Omental fat pad (tissue), 4 donors: ENCODE measurements at places on chromosomes 6 and 20.
A peak's percentile ranks its signal among the peaks of the same experiment; 100 is the strongest.

- peak; percentile 71 for DNase-seq
Measured at GRCh38 chr6:110039364-110039980, 61.4 kb downstream of the GPR6 start.

- DNase-seq = no peak
Measured at GRCh38 chr6:148523048-148523447, 180.4 kb downstream of the SASH1 start.

- DNase-seq = no peak
Measured at GRCh38 chr6:137676888-137677287, 182.7 kb upstream of the OLIG3 start.

GRCh38 chr6:89585154-89585553 is 53.4 kb downstream of the LYRM2 start:
- no peak for DNase-seq

DNA sequence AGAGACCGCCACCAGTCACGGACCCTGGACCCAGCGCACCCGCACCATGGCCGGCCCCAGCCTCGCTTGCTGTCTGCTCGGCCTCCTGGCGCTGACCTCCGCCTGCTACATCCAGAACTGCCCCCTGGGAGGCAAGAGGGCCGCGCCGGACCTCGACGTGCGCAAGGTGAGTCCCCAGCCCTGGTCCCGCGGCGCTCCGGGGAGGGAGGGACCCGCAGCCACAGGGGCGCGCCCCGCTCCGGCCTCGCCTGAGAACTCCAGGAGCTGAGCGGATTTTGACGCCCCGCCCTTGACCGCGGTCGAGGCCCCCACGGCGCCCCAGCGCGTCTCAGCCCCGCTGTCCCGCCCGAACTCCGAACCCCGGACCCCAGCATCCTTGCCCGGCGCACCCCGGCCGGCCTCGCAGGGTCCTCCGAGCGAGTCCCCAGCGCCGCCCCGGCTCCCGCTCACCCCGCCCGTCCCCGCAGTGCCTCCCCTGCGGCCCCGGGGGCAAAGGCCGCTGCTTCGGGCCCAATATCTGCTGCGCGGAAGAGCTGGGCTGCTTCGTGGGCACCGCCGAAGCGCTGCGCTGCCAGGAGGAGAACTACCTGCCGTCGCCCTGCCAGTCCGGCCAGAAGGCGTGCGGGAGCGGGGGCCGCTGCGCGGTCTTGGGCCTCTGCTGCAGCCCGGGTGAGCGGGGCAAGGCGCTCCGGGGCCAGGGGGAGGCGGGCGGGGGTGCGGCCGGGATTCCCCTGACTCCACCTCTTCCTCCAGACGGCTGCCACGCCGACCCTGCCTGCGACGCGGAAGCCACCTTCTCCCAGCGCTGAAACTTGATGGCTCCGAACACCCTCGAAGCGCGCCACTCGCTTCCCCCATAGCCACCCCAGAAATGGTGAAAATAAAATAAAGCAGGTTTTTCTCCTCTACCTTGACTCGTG is at the start of gene OXT:
TSS of gene OXT (plus strand) at position 11 of the 920 bp plus-strand sequence. CDS start at position 47, 36 bp downstream.
- DNase-seq = no peak

DNA sequence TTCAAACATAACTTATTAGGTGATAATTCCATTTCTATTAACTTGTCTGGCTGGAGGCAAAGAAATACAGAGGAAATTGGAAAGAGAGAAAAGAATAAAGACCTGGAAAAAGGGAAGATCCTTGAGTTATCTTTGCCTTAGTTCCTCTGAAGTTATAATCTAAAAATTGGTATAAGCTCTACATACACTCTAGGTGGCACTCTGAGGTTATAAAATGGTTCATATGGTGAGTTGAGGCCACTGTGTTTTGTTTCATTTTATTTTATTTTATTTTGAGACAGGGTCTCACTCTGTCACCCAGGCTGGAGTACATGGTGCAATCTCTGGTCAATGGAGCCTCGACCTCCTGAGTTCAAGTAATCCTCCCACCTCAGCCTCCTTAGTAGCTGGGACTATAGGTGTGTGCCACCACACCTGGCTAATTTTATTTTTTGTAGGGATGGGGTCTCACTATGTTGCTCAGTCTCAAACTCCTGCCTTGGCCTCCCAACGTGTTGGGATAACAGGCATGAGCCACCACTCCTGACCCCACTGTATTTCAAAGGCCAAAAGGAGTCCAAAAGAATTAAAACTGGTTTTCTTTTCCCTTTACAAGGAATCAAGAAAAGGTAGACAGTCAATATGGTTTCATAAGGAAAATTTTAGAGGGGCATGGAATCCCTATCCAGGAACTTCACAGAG is 19.4 kb downstream of the GPX6 start:
- DNase-seq = no peak

DNA sequence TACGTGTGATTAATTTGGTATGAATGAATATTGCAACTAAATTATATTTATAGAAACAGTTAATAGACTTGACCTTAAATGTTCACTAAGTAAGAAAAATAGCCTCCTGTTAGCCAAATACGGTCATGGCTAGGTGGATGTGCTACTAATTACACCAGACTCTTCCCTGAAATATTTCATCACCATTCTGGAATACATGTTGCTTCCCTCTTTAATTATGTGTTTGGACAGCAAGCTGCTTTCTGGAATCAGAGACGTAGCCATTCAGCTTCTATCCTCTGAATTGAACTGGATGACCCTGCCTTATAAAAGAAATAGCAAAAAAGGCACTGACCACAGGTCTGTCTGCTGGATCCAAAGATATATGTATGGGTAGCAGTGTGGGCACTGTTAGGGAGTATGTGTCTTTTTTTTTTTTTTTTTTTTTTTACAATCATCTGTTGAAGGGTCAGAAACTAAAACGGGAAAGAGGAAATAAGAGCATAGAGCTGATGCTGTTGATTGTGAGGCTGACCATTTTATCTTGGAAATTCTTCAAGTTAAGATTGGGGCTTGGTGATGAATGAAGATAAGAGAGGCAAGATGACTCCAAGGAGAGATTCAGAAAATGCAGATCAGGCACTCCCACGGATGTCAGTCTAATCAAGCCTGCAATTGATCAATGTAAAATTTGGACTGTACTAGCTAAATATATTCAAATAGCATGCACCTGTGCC is 283.2 kb upstream of the HSF2 start:
- DNase-seq = no peak

GRCh38 chr6:90190752-90191395 is 105.8 kb downstream of the BACH2 start:
- no peak for DNase-seq

- no peak for DNase-seq
Measured at GRCh38 chr20:5923493-5923892, 26.8 kb downstream of the TRMT6 start.

DNA sequence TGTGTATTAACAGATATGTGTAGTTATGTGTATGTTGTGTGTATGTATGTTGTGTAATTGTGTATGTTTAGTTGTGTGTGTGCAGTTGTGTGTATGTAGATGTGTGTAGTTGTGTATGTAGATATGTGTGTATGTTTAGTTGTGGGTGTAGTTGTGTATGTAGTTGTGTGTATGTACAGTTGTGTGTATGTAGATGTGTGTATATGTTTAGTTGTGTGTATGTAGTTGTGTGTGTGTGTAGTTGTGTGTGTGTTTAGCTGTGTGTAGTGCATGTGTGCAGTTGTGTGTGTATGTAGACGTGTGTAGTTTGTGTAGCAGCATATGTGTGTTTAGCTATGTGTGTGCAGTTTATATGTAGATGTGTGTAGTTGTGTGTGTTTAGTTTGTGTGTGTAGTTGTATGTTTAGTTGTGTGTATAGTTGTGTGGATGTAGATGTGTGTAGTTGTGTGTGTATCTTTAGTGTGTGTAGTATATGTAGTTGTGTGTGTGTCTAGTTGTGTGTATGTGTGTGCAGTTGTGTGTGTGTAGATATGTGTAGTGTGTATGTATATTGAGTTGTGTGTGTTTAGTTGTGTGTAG is 16.3 kb downstream of the SIRT5 start:
- no peak for DNase-seq

GRCh38 chr20:62516338-62516737 is 40.5 kb upstream of the GATA5 start:
- DNase-seq = no peak

GRCh38 chr6:167907837-167908681 is 81.3 kb downstream of the AFDN start:
- DNase-seq = no peak

DNA sequence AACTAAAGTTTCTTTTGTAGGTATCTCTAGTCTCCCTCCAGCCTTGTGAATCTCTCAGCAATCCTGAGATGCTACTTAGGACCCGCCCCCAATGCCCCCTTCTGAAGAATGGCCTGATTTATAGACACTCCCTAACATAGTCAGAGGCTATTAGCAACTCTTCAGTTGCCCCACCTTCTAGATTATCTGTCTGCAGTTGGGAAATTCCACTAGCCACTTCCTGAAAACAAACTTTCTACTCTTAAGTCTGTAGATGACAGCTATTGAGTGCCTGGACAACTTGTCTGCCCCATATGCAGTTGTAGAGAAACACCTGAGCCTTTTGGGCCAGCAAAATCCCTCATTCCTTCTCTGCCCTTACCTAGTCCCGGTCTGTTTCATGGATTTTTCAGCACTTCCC is 188.2 kb upstream of the PREP start:
- no peak for DNase-seq

DNA sequence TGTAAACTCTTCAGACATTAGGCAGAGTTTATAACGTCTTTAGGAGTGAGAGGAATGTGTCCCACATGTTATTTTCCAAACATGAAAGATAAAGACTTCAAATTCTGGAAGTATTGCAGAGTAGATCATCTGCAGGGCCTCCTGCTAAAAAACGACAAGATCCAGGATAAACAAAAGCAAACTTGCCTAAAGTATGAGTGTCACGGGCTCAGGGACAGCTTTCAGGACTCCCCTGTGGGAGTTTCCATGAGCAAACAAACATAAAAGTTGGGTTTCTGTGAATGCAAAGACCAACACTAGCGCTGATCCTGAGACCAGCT is 76.9 kb downstream of the TXNDC5 start:
- no peak for DNase-seq
